Common myeloid progenitor, CD34-positive (primary cell): ENCODE measurements at places on chromosomes 6 and 20.

DNA sequence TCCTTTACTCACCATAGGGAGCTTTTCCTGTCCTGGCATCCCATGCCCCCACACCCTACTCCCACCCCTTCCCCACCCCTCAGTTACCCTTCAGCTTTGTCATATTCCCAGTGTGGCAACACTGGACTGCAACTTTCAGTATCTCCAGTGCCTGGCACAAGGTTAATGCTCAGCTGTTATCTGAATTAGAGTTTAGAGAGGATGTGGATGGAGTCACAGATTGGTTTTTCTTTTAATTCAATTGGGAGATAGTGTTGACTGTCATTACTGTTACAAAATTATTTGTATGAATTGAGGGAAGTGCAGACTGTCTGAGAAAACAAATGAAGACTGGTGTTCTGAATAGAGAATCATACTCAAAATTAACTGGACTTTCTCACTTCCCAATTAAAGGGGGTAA is 89.9 kb downstream of the TULP4 start:
- no peak for DNase-seq

DNA sequence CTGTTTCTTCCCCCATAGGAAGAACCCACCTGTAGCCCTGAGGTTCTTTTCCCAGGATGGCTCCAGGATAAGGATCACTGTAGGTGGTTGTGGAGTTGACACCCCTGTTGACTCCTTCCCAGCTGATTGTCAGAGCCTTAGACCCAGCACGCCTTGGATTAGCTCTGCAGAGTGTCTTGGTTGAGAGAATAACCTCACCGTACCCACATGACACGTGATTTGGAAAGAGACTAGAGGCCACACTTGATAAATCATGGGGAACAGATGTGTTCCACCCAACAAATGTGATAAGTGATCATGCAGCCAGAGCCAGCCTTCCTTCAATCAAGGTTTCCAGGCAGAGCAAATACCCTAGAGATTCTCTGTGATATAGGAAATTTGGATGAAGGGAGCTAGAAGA is 12.2 kb downstream of the BTN3A1 start:
- no peak for DNase-seq

DNA sequence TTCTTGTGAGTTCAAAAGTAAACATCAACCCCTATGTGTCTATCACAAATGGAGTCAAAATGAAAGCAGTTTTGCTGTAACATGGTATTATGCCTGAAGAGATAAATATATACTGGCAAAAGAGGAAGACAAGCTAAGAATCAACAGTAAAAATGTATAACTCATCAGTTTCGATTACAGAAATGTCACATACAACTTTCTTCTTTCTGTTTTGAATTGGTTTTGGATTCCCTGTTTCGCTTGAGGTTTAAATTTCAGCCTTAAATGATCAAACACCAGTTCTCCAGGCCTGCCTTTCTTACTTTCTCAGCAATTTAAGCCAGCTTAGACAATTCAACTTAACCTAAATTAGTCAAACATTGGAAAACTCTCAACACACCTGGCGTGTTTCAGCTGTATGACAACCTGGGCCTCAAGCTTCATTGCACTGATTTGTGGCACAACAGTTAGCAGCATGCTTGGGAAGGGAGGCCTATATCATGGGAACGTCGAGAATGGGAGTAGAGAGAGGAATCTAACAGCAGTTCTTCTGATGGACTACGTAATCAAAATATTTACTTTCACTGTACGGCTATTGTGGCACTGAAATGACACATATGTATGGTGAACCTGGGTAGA is 51.9 kb upstream of the MARCKS start:
- peak; percentile 28 for DNase-seq

DNA sequence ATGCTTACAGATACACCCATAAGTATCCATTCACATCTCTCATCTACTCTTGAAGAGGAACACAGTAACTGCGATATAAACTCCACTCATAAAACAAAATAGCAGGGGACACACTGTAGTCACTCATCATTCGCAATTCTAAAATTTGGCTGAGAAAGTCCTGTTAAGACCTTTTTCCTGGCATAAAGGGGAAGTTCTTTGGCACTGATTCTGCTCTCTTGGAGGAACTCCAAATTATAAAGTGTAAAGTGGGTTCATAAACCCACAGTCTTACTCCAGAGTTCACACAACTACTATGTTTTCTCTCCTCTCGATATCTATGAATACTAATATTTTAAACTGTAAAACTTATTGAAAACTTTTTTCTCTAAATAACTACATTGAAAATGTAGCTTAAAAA is 80.6 kb downstream of the ADGB start:
- peak; percentile 58 for DNase-seq

- DNase-seq, result no peak
These were observed 119.5 kb downstream of the PLEKHG1 start for GRCh38 chr6:150719099-150719766.

- DNase-seq, result no peak
These were observed 189.1 kb upstream of the SUPT3H start for GRCh38 chr6:45566882-45567281.

- no peak for DNase-seq
These were observed 26.5 kb downstream of the STAU1 start for GRCh38 chr20:49161428-49162152.

DNA sequence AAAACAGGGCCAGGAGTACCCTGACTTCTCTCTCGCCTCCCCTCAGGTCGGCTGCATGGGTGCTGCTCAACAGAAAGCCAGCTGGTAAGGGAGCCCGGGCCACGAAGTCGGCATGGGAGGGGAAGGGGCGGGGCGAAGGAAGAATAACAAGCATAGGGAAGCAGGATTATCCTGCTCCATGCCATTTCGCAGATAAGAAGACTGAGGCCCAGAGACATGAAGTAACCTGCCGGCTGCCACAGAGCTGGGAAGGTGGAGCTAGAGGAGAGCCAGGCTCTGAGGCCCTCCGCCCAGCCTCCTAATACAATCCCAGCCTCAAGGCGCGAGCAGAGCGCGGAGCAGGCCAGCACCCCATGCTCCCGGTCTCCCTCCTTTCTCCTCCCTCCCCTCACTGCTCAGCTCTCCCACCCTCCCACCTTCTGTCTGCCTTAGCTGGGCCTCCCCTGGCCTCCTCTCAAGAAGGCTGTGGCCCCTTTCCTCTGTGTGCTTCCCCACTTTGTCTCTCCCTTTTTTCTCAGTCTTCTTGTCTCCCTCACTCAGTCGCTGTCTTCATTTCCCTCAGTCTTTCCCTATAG is 13.2 kb upstream of the HMGA1 start:
- DNase-seq, result no peak

- no peak for DNase-seq
These were observed 314.5 kb upstream of the CDH4 start for GRCh38 chr20:60937585-60937984.

DNA sequence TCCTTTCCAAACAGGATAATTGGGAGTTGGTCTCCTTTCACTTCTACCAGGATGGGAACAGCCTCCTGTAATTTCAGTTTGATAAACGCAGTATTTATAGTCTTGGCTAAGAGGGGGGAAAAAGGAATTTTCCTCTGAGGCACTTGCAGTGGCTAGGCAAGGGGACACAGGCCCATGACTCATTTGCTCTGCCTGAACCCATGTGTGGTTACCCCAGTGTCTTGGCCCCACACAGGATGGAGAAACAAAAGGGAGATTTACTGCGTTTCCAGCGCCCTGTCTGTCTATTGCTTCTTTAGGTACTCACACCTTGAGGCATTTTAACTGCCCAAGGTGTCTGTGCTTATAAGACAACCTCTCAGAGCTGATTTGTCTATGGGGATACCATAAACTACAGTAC is 74.8 kb upstream of the NEDD9 start:
- DNase-seq, result no peak

- DNase-seq, result no peak
These were observed 1104.0 kb downstream of the EPHA7 start for GRCh38 chr6:92315312-92315711.

- DNase-seq, result no peak
These were observed 113.8 kb upstream of the AFDN start for GRCh38 chr6:167712731-167713475.

- no peak for DNase-seq
These were observed 512.7 kb downstream of the DHX35 start for GRCh38 chr20:39474879-39475278.

DNA sequence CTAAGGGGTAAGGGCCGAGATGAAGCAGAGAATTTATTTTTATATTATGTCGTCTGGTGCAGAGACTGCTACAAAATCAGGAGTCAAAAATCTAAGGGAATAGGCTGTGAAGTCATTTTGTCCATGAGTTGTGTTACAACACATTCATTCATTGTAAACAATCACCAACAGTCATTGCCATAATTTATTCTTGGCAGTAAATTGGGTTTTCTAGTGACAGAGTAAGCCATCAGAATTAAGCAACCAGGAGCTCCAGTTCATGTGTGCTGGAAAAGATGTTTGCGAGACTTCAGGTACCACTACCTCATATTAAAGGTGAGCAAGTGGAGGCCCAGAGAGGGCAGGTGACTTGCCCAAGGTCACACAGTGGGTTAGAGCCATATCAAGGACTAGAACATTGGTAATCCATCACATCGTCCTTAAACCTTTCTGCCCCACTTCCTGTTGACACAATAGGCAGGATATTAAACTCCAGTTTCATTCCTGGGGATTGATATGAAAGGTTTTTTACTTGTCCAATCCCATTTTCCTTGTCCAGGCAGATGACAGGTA is 46.0 kb downstream of the E2F3 start:
- no peak for DNase-seq

DNA sequence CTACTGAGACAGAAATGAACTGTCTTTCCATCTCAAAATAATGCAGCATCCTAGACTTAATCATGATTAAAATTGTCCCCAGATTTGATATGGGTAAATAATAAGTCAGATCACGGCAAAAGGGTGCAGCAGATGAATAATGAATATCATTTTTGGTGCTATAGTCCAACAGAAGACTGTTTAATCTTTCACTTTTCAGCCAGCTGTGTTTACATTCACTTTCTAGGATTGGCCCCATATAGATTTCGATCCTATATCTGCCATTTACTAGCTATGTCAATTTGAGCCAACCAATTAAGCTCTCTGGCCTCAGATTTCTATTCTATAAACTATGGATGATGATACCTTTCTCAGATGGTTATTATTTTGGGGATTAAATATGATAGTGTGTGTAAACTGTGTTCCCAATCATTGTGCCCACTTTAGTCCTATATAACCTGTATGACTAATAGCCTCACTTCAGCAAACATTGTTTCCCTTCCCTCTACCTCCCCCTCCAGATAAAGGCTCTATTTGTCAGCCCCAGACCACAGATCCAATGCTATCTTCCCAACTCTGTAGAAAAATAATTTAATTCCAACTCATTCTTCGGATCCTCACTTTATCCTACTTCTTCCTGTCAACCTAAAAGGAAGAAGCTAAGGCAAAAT is 53.6 kb upstream of the NT5E start:
- DNase-seq, result no peak
